ENCODE measurements at places on chromosomes 13 and 19.

DNA sequence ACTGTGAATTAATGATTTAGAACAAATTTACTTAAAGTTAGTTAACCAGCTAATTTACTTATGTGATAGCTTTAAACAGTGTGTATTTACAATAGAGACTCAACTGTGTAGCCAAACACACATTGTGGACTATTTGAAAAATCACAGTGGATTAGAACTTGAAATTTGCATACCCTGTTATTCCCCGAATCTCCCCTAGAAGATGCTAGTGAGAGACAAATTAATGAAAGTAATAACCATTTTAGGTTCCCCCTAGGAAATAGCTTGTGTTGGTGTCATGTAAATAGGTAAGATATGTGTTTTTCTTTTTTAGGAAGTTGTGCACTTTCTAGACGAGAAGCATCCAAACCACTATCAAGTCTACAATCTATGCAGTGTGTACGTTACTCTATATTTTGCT is 98.5 kb downstream of the C1QTNF9 start:
- no peak for DNase-seq

GRCh38 chr19:31723101-31723500 is 373.9 kb upstream of the TSHZ3 start:
- no peak for DNase-seq

GRCh38 chr13:98026457-98026857 is 73.0 kb downstream of the IPO5 start:
- no peak for DNase-seq

DNA sequence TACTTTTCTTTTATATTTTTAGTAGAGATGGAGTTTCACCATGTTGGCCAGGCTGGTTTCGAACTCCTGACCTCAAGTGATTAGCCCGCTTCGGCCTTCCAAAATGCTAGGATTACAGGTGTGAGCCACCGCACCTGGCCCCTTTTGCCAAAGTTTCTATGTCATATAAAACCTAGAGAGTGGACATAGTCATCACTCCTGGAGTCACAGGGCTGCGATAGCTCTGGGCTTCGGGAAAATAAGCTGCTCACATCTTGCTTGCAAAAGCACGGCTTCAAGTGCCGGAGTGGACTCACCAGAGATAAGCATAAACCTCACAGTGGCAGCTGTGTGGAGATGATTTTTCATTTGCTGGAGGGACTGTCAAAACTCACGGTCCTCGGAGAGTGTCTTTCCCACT is 171.2 kb downstream of the TEX29 start:
- no peak for DNase-seq

- DNase-seq, result no peak
Measured at GRCh38 chr13:30396434-30397075, 25.7 kb upstream of the UBE2L5 start.

DNA sequence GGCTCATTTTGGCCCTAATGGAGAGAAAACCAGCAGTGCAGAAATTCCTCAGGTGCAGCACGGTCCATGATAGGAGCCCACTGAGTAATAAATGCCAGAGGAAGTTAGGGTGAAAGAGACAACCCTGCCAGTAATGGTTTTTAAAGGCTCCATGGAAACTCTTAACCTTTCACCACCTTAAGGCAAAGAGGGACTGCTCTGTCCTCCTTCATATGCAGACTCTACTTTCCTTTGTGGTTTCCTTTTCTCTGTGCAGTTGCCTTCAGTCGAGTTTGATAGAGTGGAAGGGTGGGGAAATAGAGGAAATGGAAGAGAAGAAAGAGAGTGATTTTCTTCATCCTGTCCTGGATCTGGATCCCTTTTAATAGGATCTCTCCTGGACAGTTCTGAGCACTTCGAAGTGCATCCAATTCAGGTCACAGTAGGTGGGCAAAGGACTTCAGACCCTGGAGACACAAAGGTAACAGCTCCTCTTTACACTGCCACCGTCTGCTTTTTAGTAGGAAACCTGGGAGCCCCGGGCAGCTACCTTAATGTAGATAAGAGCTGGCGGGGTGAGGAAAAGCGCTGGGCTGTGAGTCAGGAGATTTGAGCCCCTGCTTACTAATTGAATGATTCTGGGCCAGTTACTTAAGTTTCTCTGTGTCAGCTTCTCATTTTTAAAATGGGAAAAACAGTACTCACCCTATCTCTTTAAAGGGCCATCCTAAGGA is 294.8 kb downstream of the KCNRG start:
- DNase-seq, result no peak

DNA sequence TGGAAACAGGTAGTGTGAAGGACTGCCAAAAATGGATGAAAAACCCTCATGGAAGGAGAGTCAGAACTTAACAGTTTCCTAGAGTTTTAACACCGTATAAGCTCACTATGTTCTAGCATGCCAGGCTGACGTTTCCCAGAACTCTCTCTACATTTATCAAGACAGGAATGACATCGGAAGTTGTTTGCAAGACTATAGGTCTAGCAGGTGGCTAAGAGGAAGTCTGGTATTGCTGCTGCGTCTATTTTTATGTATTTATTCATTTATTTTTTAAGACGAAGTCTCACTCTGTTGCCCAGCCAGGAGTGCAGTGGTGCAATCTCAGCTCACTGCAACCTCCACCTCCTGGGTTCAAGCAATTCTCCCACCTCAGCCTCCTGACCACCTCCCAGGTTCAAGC is 20.5 kb upstream of the ARL11 start:
- DNase-seq, result no peak

DNA sequence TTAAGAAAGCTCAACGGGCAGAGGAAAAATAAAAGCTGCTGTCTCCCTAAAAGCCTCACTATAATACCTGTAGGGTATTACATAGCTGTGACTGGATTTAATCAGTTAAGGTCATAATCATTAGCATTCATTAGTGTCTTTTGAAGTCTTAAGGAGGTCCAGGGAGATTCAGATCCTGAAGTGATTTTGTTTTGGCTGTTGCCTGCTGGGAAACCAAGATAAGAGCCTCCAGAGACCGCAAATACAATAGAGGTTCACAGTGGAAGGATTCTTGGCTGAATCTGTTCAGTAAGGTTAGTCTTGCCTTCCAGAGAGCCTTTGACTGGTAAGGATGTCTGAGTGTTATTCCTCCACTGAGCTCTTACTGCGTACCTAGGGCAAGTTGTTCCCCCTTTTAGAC is 54.0 kb upstream of the TNFRSF19 start:
- DNase-seq, result no peak

DNA sequence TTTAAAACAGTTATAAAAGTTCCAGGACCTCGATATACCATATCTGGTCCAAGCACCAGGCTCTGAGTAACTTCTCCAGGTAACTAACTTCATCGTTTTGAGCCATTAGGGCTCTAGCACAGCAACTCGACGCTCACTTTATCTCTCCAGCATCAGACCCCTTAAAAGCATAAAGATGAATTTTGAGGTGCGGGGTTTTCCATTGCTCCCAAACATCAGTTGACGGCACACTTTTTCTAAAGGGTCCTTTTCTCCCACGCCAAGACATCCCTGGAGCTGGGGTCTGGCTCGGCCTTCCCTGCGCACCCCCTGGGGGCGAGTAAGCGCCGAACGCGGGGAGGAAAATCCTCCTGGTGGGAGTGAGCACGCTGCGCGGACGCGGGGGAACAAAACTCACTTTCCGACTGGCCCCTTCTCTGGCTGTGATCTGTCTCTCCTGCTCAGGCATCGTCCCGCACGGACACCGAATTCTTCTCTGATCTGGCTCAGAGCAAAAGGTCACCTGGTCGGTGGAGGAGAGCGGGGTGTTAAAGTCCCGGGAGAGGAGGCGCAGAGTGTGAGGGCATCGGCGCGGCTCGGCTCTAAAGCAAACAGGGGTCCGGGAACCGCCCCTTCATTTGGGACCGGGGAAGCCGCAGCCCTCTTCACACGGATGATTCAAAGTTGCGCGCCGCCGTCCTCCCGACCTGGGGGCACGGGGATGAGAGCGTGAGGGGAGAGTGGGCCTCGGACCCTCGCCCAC is at the start of gene ATP7B:
TSS of gene ATP7B (minus strand) at position 561 of the 742 bp plus-strand sequence. CDS start at position 448, 113 bp downstream.
- no peak for DNase-seq

DNA sequence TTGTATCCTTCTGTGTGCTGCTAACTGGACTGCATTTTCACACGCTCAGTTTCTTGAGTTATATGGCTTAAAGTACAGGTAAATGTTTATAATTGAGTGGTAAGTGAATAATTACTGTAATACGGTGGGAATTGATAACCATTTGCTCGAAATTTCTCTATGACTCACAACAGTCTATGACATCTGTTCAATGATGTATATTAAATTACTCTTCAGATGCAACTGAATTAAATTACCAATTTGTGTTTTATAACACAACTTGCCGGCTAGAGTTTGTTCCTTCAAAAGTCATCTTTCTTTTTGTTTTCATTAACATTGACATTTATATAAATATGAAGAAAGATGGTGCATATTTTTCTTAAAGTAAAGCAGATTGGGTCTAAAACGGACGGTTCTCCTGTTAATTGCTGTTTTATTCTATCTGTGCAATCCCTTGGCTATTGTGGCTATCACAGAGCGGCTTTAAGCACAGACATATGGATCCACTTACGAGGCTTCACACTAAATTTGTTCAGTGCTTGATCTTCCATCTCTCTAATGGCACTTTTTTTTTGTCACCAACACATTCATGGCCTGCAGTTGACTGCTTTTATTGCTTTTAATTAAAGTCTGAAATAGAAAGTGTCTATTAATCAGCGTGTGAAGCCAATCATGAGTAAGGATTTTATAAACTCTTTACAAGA is 1291.6 kb upstream of the SLC10A2 start:
- DNase-seq, result no peak

- DNase-seq, result no peak
Measured at GRCh38 chr19:44857837-44858236, 11.7 kb downstream of the NECTIN2 start.

GRCh38 chr13:67075239-67075638 is 154.9 kb downstream of the PCDH9 start:
- DNase-seq, result no peak

GRCh38 chr19:30447553-30447870 is 75.3 kb downstream of the ZNF536 start:
- no peak for DNase-seq

DNA sequence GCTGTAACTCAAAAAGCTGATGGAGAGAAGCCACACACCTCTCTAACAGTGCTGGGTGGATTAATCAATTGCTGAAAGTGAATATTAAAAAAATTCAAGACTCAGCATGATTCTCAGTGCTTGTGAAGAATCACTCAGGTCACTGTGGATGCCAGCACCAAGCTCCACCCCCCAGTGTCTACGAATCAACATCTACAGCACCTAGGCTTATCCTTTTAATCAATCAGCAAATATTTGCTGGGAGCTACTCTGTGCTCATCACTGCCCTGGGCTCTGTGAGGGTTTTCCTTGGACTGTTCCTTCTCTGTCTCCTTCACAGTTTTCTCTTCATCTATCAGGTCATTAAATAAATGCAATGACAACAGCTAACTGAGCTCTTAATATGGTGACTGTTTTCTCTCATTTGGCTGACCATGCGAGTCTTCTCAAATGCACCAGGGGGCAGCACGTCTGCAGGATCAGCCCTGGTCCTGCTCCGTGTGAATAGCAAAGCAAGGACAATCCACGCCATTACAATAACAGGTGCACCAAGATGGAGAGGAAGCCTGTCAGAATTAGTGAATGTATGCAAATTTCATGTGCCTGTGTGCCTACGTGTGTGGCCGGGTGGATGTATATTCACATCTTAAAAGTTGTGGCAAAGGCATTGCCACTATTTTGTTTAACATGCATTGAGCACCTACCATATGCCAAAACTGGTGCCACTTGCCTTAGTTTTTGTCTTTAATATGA is 14.6 kb upstream of the C13orf42 start:
- DNase-seq, result no peak

DNA sequence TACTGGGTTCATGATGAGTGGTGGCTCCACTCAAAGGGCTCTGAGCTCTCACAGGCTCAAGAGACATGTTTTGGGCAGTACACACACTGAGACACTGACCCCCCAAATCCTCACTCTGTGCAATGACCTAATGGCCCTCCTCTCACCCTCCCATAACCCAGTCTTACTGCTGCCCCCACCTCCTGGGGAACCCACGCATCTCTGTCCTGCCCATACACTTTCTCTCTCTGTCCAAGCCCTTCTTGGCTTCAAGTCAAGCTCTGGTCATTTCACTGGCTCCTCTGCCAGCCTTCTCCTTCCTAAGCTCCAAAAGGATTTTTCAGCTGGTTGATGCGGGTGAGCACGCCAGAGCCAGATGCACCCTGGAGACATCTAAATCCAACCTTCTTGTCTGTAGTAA is 187.9 kb upstream of the TSHZ3 start:
- DNase-seq, result no peak

- no peak for DNase-seq
Measured at GRCh38 chr19:13127051-13127450, 9.0 kb downstream of the NACC1 start.

DNA sequence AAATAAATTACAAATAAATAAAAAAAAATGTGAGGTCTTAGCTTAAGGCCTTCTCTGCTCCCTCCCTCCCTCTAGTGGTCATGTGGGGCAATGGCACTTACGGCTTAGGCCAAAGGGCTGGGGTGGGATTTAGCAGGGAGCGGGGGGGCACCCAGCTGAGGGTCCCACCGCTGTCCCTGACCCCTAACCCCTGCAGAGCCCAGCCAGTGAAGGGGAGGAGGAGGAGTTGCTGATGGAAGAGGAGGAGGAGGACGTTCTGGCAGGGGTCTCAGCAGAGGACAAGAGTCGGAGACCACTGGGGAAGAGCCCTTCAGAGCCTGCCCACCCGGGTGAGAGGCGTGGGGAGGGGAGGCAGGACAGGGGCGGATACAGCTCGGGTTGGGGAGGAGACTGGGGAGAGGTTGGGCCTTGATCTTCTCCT is 9.3 kb downstream of the MPND start:
- DNase-seq, result peak; percentile 47

Data from central memory CD8-positive, alpha-beta T cell (primary cell).